ENCODE measurements at places on chromosomes 12 and 14. TPM values are rescaled to one million over a fixed set of nuclear protein-coding genes. Genes with fewer than 3 reads are reported as not detected.

Gene NXPH4
- 0.94 TPM for total RNA-seq

Gene B4GALNT3
- 1.7 TPM for total RNA-seq

- H3K4me3 ChIP-seq, result no peak overlapping the region
- H3K4me1 ChIP-seq, result peaks cover 29% of the 10 kb centered on the region
- H3K27ac ChIP-seq, result no peak overlapping the region
Measured at GRCh38 chr12:4032924-4033615, 159.9 kb upstream of the PARP11 start.

DNA sequence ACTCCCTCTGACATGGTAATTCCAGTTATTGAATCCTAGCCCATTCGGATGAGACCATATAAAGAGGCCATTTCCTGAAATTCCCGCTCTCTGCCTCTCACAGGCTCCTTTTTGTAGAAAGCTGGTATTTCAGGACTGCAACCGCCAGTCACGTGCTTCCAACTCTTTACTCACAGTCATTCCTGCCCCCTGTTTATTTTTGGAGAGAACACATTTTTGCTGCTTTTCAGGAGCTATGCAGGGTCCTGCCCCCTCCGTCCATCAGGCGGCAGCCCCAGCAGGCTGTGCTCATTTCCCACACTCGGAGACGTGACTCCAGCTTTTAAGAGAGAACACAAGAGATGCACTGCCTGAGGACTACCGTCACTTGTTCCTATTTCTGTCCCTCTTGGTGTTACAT, 26.8 kb downstream of the IFT43 start:
- no peaks in the 10 kb centered on the region for H3K27me3 ChIP-seq
- H3K27ac ChIP-seq, result no peak overlapping the region
- H3K4me1 ChIP-seq, result peaks cover 20% of the 10 kb centered on the region
- peaks cover 7% of the 10 kb centered on the region for H3K36me3 ChIP-seq
- peak; percentile 82 for DNase-seq

DNA sequence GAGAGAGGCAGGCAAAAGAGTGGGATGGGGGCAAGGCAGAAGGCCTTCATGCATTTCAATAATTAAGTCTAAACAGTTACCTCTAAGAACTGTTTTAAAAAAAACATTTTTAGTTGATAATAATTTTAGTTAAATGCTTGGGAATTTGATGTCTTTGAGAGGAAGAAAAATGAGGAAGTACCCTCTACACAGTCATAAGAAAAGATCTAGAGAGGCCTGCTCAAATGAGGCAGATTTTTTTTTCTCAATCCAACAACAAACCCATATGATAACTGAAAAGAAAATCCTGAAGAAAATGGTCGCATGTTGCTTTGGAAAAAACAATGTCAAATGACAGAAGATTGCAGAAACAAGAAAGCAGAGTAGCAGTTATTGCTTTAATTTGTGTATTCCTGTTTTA, 25.6 kb downstream of the SINHCAF start:
- peaks cover 22% of the 10 kb centered on the region for H3K36me3 ChIP-seq
- H3K4me3 ChIP-seq, result no peak overlapping the region
- no peak for DNase-seq
- no peak overlapping the region for H3K27ac ChIP-seq
- no peaks in the 10 kb centered on the region for H3K27me3 ChIP-seq
